ENCODE measurements at places on chromosomes 1 and 21. TPM values are rescaled to one million over a fixed set of nuclear protein-coding genes. Genes with fewer than 3 reads are reported as not detected.

HORMAD1 gene
- total RNA-seq, result not detected

TMOD4 gene
- total RNA-seq, result 0.77 TPM

PAFAH2 gene
- total RNA-seq, result 9.9 TPM

DNA sequence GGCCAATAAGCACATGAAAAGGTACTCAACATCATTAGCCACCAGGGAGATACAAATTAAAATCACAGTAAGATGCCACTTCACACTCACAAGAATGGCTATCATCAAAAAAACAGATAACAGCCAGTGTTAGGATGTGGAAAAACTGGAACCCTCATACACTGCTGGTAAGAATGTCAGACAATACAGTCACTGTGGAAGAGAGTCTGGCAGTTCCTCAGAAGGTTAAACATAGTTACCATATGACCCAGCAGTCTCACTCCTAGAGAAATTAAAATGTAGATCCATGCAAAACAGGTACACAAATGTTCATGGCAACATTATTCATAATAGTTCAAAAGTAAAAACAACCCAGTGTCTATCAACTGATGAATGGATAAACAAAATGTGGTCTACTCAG is 33.3 kb downstream of the LDLRAD1 start:
- no peak overlapping the region for H3K4me3 ChIP-seq
- H3K4me1 ChIP-seq, result peaks cover 18% of the 10 kb centered on the region
- no peaks in the 10 kb centered on the region for H3K36me3 ChIP-seq
- no peak for DNase-seq
- H3K27me3 ChIP-seq, result peaks cover 2% of the 10 kb centered on the region
- no peak overlapping the region for H3K27ac ChIP-seq

- H3K36me3 ChIP-seq, result peaks cover 3% of the 10 kb centered on the region
- DNase-seq, result no peak
- H3K27ac ChIP-seq, result no peak overlapping the region
- H3K27me3 ChIP-seq, result no peaks in the 10 kb centered on the region
Observed at GRCh38 chr1:172117800-172118199, 276.5 kb downstream of the DNM3 start.

Measured in mesothelial cell of epicardium (in vitro differentiated cells).